ENCODE measurements at places on chromosomes 16 and 17. TPM values are rescaled to one million over a fixed set of nuclear protein-coding genes. Genes with fewer than 3 reads are reported as not detected.

The HASPIN gene
- polyA plus RNA-seq: 0.29 TPM

- H3K27me3 ChIP-seq: no peaks in the 10 kb centered on the region
Measured at GRCh38 chr17:76356803-76357456, 3.2 kb upstream of the PRPSAP1 start.

- peaks cover 14% of the 10 kb centered on the region for H3K36me3 ChIP-seq
- no peak overlapping the region for H3K4me3 ChIP-seq
- H3K27ac ChIP-seq: no peak overlapping the region
- H3K27me3 ChIP-seq: no peaks in the 10 kb centered on the region
Measured at GRCh38 chr17:79048826-79049755, 25.1 kb downstream of the C1QTNF1 start.

The ZP2 gene
- polyA plus RNA-seq: not detected

DNA sequence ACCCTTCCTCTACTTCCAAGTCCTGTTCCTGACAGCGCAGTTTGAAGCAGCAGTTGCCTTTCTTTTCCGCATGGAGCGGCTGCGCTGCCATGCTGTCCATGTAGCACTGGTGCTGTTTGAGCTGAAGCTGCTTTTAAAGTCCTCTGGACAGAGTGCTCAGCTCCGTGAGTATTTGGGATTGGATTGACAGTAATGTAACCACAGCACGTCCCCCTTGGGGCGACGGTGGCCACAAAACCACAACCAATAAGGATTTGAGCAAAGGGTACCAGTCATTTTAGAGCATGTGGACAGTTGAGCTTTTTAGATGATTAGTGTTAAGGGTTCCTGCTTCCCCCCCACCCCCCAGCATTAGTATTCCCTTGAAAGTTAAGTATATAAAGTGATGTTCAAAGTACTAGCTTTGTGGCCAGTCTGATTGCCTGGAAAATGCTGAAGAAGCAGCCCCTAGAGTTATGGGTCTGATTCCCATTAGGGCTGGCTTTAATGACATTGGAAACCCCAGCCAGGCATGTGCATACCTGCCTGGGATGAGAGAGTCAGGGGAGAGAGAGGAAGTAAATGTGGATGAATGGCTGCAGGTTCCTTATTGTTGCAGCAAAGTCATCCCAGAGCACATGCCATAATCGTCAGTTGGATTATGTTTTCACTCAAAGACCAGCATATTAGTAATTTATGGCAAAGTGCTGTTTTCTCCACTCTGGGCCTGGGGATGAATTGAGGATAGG, 31.6 kb upstream of the SLC12A3 start:
- DNase-seq: no peak
- H3K27ac ChIP-seq: no peak overlapping the region
- no peak overlapping the region for H3K4me3 ChIP-seq
- peaks cover 27% of the 10 kb centered on the region for H3K36me3 ChIP-seq
- H3K27me3 ChIP-seq: no peaks in the 10 kb centered on the region

GRCh38 chr16:84548508-84548907, 44.0 kb upstream of the MEAK7 start:
- H3K27me3 ChIP-seq: no peaks in the 10 kb centered on the region
- no peak overlapping the region for H3K27ac ChIP-seq
- no peaks in the 10 kb centered on the region for H3K4me1 ChIP-seq
- no peak overlapping the region for H3K4me3 ChIP-seq

Measured in heart right ventricle (tissue), 16 donors.